Effector memory CD8-positive, alpha-beta T cell (primary cell): ENCODE measurements at places on chromosomes 7 and 10.
A peak's percentile ranks its signal among the peaks of the same experiment; 100 is the strongest.

DNA sequence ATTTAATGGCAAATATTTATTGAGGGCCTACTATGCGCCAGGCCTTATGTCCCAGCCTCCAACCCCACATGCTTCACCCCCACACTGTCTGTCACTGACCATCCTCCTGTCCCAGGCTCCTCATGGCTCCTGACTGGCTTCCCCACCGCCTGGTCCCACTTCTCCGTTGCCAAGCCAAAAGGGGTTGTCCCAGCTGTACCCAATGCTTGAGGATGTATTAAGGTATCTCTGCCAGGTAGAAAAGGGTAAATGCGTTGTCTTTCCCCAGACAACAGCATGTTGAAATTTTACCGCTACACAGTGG lies 168.8 kb upstream of the FRMD4A start:
- H3K27ac ChIP-seq: no peak overlapping the region
- no peaks in the 10 kb centered on the region for H3K27me3 ChIP-seq
- peaks cover 6% of the 10 kb centered on the region for H3K4me1 ChIP-seq
- H3K4me3 ChIP-seq: no peak overlapping the region

DNA sequence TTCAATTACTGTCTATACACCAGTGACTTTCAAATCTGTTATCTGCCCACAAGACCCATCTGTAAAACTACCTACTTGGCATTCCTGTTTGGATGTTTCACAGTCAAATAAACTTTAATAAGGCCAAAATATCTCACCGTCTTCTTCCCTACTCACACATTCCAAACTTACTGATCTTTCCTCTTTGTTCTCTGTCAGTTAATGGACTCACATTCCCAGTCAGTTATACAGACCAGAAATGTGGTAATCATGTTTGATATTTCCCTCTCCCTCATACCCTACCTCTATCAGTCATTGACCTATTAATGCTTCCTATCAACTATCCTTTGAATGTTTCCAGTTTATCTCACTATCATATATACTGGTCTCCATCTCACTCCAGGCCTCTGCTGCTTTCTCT lies 28.5 kb upstream of the HDAC9 start:
- no peak for DNase-seq
- peaks cover 6% of the 10 kb centered on the region for H3K4me1 ChIP-seq
- H3K4me3 ChIP-seq: no peak overlapping the region
- no peaks in the 10 kb centered on the region for H3K27me3 ChIP-seq

GRCh38 chr7:66921918-66922486 lies 977 bp downstream of the TMEM248 start:
- H3K4me1 ChIP-seq: peaks cover 28% of the 10 kb centered on the region
- peak; percentile 11 for DNase-seq
- H3K36me3 ChIP-seq: peaks cover 44% of the 10 kb centered on the region

DNA sequence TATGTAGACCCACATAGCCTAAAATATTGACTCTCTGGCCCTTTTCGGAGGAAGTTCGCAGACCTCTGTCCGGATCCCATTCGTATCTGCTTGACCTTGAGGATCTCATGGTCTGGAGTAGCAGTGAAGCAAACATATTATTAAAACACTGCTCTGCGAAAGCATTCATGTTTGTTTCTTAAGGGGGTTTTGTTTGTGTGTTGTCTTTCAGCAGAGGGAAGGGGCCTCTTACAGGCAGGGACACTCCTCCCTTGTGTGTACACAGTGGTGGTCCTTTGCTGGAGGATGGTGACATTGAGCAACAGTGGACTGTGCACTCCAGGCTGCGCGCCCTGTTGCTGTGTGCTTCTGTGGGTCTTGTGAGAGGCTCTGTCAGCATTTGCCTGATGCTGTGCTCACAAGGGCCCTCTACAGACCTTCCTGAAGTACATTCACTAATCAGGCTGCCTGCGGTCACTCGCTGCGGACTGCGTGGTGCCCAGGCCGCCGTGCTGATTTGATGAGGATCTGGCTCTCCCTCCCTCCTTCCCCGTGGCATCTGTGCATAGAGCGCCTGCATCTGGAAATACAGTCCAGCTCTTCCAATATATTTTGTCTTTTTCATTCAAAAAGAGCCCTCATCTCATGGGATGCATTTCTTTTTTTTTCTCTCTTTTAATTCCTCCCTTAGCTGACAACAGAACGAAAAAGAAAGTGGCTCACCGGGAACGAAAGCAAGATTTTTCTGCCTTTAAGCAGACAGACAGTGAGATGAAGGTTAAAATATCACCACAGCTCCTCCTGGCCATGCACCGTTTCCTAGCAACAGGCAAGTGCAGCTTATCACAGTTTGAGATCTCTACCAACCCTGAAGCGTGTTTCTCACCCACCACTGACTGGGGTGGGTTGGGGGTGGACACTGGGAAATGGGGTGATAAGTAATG lies 135.8 kb downstream of the CNNM2 start:
- peak overlapping the region; percentile 97 for H3K27ac ChIP-seq
- H3K27me3 ChIP-seq: no peaks in the 10 kb centered on the region
- peaks cover 21% of the 10 kb centered on the region for H3K4me1 ChIP-seq
- peak overlapping the region; percentile 96 for H3K4me3 ChIP-seq
- peaks cover 7% of the 10 kb centered on the region for H3K36me3 ChIP-seq

DNA sequence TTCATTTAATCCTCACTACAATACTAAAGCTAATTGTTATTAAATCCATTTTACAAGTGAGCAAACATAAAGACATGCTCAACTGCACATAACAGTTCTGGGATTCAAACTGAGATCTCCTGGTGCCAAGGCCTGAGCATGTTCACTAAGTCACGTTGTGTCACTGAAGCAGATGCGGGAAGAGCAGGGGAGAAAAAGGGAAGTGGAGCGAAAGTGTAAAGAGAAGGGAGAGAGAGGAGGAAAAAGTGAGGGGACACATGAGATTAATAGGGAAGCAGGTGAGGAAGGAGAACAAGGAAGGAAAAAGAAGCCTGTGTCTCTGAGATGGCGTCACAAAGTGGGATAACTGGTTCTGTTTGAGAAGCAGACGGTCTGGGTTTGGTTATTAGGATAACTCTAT lies 38.9 kb upstream of the KAT6B start:
- no peaks in the 10 kb centered on the region for H3K4me1 ChIP-seq
- peaks cover 4% of the 10 kb centered on the region for H3K36me3 ChIP-seq
- DNase-seq: no peak

- H3K27me3 ChIP-seq: no peaks in the 10 kb centered on the region
- H3K4me1 ChIP-seq: peaks cover 78% of the 10 kb centered on the region
- peak overlapping the region; percentile 95 for H3K27ac ChIP-seq
- peaks cover 67% of the 10 kb centered on the region for H3K36me3 ChIP-seq
- no peak for DNase-seq
Observed at GRCh38 chr10:71747039-71747531, 26.2 kb downstream of the VSIR start.

- no peaks in the 10 kb centered on the region for H3K36me3 ChIP-seq
- no peaks in the 10 kb centered on the region for H3K4me1 ChIP-seq
- DNase-seq: no peak
- H3K27ac ChIP-seq: no peak overlapping the region
- no peaks in the 10 kb centered on the region for H3K27me3 ChIP-seq
Observed at GRCh38 chr7:53697913-53698312, 662.5 kb downstream of the POM121L12 start.

- peaks cover 3% of the 10 kb centered on the region for H3K36me3 ChIP-seq
- peaks cover 41% of the 10 kb centered on the region for H3K27me3 ChIP-seq
- H3K4me1 ChIP-seq: peaks cover 6% of the 10 kb centered on the region
- DNase-seq: no peak
- H3K27ac ChIP-seq: no peak overlapping the region
Observed at GRCh38 chr7:107049971-107050532, 5.5 kb downstream of the PRKAR2B start.

DNA sequence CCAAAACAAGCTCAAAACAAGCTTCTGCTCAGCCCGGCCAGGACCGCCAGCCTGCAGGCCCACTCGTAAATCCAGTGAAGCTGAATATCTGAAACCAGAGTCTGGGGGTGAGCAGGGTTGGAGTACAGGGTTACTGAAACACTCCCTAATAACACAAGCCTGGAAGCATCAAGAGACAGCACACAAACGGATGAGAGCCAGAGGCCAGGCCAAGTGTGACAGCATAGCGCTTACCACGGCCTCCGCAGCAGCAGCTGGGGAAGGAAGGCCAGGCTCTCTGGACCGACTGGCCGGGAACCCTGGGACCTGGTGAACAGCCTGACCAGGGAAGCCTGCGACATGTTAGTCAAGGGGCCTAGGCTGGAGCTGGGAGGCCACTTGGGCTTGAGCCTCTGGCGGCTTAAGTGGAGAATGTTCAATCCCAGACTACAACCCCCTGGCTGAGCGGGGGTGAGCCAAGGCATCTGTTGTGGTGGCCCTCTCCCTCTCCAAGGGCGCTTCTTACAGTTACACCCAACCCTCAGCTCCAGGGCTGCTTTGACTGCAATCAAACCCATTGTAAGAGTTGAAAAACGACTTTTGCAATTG lies 21.7 kb upstream of the RNF32 start:
- H3K4me3 ChIP-seq: no peak overlapping the region
- H3K27me3 ChIP-seq: peaks cover 50% of the 10 kb centered on the region
- DNase-seq: no peak
- H3K27ac ChIP-seq: no peak overlapping the region

DNA sequence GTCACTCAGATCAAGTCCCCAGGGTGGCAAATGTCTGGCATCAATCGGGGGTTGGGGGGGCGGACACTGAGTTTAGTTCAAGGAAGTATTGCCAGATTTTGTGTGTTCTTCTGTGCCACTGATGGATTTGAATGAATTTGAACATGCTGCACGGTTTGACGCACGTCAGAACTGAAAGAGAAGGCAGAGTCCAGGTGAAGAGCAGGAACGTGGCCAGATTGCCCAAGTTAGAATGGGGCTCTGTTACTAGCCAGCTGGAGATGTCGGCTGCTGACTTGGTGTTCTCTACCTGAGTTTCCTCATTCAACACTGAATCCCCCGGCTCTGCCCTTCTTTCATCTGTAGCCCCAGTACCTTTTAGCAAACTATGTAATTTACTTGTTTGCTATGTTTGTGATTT lies 180.2 kb downstream of the PRKCQ start:
- peaks cover 3% of the 10 kb centered on the region for H3K36me3 ChIP-seq
- no peak for DNase-seq

DNA sequence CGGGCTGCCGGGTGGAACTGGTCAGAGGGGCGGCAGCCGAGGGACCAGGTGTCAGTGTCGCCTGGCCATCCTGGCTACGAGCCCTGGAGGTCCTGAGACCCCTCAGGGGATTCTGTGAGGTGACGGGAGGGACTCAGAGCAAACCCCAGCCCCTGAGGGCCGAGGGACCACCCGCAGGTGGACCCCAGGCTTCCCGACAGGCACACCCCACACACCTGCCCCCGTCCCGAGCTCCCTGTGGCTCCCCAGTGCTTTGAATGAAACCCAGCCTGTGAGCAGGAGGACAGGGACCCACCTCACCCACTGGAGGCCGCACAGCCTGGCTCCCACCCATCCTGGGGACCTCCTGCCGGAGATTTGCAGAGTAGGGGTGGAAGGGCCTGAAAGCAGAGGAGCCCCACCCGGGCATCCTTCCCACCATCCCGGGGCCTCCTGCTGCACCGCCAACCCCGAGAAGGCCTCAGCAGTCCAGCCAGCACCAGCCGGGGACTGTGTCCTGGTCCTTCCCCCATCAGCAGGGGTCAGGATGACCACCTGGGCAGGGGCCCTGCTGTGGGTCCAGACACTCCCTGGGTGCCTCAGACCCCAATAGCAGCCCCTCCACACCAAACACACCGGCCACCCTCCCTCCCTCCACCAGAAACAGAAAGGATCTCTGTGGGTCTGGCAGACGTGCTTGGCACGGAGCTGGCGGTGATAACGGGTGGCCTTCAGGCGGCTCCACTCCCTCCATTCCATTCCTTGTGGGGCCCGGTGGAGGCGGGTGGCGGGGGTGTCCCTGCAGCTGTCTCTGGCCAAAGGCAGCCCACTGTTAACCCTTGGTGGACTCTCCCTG lies 13.9 kb downstream of the VENTX start:
- H3K4me3 ChIP-seq: no peak overlapping the region
- H3K27ac ChIP-seq: no peak overlapping the region
- no peaks in the 10 kb centered on the region for H3K36me3 ChIP-seq
- H3K4me1 ChIP-seq: peaks cover 4% of the 10 kb centered on the region
- no peak for DNase-seq

DNA sequence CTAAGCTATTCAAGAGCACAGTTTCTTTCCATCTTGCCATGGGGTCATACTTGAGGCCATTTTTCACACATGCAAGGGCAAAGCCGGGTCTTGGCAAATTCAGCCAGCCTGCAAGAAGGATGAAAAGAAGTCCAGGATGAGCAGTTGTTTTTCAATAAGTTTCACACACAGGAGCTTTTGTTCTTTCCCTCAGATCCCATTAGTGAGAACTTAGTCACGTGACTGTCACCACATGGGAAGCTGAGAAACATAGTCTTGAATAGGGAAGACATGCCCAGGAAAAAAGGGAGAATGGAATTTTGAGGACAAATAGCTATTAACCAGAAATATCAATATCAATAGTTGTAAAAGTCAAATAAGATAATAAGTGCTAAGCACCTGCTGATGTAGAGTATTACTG lies 137.7 kb downstream of the AHR start:
- H3K4me1 ChIP-seq: no peaks in the 10 kb centered on the region
- H3K27me3 ChIP-seq: peaks cover 17% of the 10 kb centered on the region
- no peak overlapping the region for H3K27ac ChIP-seq
- no peaks in the 10 kb centered on the region for H3K36me3 ChIP-seq
- no peak for DNase-seq
- no peak overlapping the region for H3K4me3 ChIP-seq
